ENCODE measurements at places on chromosomes 16 and 17.

DNA sequence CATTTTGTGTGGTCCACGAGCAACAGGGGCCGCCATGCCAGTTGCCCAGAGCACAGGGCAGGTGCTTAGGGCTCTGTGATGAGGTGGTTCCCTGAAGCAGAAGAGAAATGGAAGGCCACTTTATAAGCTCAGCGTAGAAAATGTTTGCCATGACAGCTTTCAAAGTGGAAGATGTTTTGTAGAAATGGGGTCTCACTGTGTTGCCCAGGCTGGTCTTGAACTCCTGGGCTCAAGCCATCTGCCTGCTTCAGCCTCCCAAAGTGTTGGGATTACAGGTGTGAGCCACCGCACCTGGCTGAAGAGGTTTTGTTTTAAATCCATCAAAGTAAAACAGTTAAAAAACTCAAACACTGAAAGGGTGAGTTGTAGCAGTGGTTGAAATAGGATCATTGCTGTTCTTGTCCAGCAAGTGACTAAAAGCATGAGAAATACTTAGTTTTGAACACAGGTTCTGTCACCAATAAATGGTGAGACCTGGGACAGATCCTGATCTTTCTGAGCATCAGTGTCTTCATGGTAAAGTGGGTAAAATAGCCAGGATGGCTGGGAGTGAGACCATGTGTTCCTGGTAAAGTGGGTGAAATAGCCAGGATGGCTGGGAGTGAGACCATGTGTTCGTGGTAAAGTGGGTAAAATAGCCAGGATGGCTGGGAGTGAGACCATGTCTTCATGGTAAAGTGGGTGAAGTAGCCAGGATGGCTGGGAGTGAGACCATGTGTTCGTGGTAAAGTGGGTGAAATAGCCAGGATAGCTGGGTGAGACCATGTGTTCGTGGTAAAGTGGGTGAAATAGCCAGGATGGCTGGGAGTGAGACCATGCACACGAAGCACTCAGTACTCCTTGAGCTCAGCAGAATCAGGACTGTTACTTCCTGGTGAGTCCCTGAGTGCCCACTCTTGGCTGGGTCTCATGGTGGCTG lies 46.0 kb downstream of the BANP start:
- DNase-seq = no peak

DNA sequence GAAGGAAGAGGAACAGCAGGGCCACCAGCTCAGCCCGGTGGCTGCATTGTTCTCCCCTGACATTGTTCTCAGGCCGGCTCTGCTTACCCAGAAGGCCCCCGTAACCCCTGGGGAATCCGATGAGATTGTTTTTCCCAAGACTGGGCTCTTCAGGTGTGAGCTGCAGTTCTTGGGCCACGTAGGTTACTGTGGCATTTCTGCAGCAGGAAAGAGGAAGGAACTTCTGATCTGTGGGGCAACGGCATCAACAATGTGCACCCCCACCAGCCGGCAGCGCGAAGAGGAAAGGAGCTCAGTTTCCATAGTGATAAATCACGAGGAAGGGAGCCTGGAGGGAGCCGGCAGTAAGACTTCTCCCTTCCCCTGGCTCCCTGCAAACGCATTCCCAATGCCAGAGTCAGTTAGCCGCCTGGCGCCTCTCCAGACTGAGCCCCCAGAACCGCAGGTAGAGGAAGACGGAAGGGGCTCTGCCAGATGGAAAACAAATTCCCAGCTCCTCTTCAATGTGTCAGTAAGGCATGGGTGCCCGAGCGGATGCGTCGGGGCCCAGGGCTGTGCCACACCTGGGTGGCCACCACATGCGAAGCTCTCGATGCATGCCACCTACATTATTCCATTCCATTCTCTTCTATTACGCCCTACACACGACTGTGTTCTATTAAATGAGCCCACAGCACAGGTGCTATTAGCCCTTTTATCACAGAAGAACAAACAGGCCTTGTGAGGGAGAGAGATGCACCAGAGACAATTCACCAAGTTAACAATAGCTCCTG lies 21.5 kb upstream of the PECAM1 start:
- DNase-seq = no peak

DNA sequence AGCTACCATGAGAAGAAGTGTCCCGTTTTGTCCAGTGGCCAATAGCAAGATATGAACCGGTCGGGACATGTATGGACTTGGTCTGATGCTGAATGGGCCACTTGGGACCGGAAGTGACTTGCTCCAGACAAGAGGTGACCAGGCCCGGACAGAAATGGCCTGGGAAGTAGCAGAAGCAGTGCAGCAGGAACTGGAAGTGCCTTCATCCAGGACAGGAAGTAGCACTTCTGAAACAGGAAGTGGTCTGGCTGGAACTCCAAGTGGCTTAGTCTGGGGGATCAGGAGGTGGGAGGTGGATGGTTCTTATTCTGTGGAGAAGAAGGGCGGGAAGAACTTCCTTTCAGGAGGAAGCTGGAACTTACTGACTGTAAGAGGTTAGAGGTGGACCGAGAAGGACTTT lies 5.3 kb downstream of the EFNB3 start:
- no peak for DNase-seq

GRCh38 chr17:75242461-75243042 lies 18.9 kb downstream of the GGA3 start:
- DNase-seq = no peak

- no peak for DNase-seq
Observed at GRCh38 chr16:82995286-82995923, 368.6 kb downstream of the CDH13 start.

DNA sequence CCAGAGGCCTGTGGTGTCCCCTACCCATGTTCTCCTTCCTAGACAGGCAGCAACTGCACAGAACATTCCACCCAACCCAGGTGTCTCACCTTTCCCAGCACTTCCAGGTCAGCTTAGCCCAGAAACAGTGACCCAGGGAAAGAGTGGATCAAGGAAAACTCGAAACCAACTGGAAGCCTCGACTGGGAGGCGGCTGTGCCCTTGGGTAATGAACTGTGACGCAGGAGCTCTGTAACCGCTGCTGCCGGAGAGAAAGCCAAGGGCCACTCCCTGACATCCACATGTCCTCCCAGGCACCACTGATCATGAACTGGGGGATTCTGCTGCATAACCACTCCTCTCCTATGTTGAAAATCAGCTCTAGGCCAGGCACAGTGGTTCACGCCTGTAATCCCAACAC lies 34.4 kb downstream of the WDR59 start:
- DNase-seq = no peak

DNA sequence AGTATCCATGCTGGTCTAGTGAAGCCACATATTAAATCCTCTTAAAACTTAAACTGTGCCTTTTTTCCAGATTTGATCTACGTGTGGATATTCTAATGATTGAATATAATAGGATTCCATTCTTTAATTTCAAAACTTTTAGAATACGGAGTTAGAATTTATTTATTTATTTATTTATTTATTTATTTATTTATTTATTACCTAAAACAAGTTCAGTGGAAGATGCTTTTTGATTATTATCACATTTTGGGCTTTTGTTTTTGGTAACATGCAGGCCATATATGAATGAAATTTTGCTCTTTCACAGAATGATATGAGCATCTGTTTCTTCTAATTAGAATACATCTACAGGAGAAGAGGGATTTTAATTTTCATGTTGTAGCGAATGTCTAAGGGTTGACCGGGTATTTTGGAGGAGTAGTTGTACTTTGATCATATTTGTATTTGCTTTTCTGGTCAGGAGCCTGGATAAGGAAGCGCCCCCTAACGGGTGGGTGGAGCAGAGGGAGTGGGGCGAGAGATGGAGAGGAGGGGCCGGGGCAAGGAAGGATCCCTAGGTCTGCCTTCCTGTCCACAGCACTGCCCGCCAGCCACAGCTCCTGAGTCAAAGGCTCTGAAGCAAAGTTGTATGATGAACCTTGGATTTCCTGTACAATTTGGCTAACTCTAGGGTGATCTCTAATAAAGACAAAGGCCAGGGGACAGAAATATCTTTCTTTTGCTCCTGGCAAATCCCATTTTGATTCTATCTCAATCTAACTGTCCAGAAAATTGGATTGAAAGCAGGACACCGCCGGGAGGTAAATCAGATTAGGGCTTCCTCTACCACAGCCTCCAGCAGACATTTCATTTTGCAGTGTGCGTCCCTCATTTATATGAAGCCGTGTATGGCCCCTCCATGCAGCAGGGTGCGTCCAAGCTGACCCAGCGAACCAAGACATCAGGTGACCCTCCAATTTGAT lies 149.1 kb downstream of the PRKCA start:
- DNase-seq = no peak

GRCh38 chr17:38698760-38699159 lies 6.3 kb upstream of the MLLT6 start:
- DNase-seq = no peak

- DNase-seq = no peak
Observed at GRCh38 chr17:35548208-35548810, 10.8 kb upstream of the SLFN12L start.

DNA sequence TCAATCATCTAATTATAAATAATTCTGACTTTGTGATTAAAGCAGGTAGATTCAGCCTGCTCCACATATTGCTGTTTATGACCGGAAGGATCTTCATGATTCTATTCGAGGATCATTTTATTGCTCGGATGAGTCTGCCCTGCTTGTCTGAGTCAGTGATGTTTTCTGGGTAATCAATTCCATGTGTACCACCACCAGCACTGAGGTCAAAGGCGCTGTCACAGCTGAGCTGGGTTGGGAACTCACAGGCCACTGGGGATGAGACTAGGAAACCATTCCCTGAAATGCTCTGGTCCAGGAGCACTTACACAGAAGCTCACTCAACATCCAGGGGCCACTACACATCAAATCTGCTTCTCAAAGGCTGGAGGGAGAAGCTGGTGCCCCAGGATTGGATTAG lies 30.4 kb upstream of the ERN1 start:
- DNase-seq = no peak
